Epithelial cell of prostate (primary cell): ENCODE measurements at places on chromosomes 3 and 15.
A peak's percentile ranks its signal among the peaks of the same experiment; 100 is the strongest.

DNA sequence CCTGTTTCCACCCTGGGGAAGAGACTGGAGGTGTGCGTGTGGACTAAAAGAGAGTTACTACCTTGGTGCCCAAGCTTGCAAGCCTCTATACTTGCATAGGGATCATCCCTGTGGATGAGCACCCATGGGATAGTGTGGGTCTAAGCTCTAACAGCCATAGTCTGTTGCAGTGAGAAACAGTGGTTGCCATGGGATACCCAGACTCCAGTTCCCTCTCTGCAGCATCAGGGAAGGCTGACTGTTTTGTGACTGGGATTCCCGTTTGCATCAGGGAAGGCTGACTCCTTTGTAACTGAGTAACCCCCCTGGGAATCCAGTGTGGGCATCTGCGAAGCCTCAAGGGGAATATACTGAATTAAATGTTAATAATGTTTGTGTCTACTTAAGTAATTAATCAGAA lies 196.1 kb downstream of the ZNF621 start:
- DNase-seq: no peak

DNA sequence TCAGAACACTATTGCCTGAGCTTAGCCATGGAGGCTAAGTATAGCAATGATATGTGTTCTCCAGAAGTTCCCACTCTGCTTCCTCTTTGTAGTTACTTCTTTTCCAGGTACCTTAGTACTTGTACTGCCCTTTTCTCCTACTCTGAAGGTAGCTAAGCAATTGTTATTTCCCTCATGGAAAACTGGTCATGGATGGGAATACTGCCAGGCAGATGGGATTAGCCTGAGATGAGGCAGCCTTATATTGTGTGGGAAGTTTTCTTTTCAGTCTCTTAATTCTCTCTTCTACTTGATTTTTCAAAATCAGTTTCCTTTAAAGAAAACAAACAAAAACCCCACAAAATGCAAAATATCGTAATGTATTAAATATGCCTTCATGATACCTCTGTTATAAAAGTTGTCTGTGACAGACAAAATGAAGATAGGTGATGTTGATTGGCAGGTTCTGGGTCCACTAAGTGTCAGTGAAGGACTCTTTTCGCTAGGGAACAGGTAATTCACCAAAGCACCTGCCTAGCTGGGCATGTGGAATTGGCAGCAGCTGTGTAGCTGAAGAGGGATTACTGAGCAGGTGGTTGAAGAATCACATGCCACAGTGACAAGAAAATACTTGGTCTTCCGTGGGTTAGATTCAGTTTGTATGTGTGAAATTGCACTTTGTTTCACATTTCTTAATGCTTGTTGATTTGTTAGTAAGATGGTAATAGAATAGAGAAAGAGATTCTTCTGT lies 4.1 kb downstream of the ZNF609 start:
- no peak for DNase-seq

DNA sequence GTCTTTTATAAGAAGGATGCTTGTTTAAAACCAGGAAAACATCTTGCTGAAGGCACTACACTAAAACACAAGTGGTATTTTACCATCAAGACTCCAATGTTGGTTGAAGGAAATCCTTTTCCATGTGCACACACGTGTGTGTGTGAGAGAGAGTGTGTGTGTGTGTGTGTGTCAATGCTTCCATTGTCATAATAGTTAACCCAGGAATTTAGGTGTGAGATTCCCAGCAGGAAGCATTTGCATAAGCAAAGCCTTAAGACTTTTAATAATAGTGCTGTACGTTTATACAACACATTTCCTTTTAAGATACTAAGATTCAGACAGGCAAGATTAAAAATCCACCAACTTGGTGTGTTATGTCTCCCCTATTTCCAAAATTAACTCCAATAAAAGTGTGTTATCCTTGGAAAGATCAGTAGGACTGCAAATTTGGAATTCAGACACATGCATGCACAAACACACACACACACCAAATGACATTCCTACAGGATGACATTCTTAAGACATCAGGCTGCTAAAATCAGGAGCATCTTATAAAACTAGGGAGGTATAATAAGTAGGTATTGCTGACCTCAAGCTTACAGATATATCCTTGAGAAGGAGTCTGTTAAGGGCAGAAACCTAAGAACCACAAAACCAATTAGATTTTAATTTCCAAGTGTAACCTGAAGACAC lies 18.3 kb downstream of the LMCD1 start:
- DNase-seq: no peak

DNA sequence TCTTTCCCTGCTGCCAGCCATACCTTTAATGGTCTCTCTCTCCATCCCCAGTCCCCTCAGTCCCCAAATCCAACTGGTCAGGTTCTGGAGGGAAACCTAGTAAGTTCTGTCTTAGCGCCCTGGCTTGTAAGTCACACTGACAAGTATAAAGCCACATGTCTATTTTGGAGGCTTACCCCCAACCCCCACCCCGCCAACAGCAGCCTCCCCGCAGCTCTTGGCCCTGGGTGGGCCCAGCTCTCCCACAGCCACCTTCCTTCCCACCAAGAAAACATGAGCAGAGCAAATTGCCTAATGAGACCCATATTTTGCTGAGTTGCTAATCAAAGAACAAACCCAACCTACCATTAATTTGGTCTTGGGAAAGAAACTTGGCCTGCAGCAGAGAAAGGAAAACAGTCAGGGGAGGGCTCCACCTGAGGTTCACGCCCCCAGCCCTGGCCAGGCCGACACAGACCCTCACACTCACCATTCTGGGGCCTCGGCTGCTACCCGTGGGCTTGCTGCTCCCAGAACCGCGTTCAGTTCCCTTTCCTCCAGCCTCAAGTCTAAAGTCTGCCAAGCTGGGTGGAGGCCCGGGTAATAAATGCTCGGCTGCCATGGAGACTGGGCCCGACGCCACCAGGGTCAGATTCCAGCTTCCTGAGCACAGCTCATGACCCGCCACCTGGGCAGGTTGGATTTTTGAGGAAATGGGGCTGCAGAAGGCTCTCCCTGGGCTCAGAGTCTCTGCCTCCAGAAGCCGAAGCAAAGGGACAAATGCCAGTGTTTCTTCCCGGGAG lies at the start of gene CALML4:
Gene CALML4 (minus strand): TSS at position 557 of the 782 bp plus-strand sequence. CDS start 85 bp downstream, at position 472.
- no peak for DNase-seq

- no peak for DNase-seq
These were observed 69.2 kb downstream of the ISG20 start for GRCh38 chr15:88707771-88708654.

- no peak for DNase-seq
These were observed 385.9 kb downstream of the RAP2B start for GRCh38 chr3:153547970-153548369.

- no peak for DNase-seq
These were observed 83.3 kb downstream of the ADCY5 start for GRCh38 chr3:123365450-123366143.

- DNase-seq: no peak
These were observed 153.8 kb downstream of the SHQ1 start for GRCh38 chr3:72694398-72694797.

- DNase-seq: peak; percentile 95
These were observed 220.2 kb downstream of the SHQ1 start for GRCh38 chr3:72628065-72628464.

GRCh38 chr15:95834028-95834804 lies 496.3 kb upstream of the NR2F2 start:
- no peak for DNase-seq

GRCh38 chr3:9255976-9256375 lies 6.5 kb upstream of the SRGAP3 start:
- no peak for DNase-seq

DNA sequence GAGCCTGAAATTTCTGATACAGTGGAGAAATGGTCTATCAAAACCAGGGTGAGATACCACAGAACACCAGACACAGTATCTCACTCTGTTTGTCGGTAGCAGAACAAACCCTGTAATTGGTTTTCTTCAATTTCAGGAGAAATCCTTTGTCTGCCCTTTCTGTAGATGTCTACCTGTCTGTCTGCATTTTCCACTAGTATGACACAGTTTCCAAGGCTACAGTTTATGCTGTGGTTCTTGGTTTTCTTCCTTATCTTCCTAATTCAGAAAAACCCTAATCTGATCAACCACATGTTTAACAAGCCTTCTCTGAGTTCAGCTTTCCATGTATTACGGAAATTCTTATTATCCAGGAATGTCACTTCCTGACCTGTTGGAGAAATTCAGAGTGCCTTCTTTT lies 70.8 kb downstream of the SCN11A start:
- DNase-seq: no peak

GRCh38 chr15:47717036-47717612 lies at the start of gene SEMA6D:
Gene SEMA6D, plus strand, starts transcription at chr15:47717505. Its CDS starts 42,294 bp downstream, at chr15:47759799.
- DNase-seq: peak; percentile 10

- DNase-seq: no peak
These were observed 516.1 kb downstream of the ZNF385D start for GRCh38 chr3:21234933-21235332.

GRCh38 chr15:39313467-39313866 lies 267.4 kb upstream of the THBS1 start:
- no peak for DNase-seq

GRCh38 chr3:197951392-197951990 lies 1.5 kb downstream of the RPL35A start:
- no peak for DNase-seq

- DNase-seq: no peak
These were observed 187.0 kb downstream of the NTRK3 start for GRCh38 chr15:88069561-88069960.

- no peak for DNase-seq
These were observed 166.0 kb downstream of the THSD4 start for GRCh38 chr15:71281256-71281655.

GRCh38 chr3:53154881-53155285 lies 6.1 kb upstream of the PRKCD start:
- DNase-seq: no peak

- no peak for DNase-seq
These were observed 405.4 kb downstream of the SOX2 start for GRCh38 chr3:182117131-182117530.

DNA sequence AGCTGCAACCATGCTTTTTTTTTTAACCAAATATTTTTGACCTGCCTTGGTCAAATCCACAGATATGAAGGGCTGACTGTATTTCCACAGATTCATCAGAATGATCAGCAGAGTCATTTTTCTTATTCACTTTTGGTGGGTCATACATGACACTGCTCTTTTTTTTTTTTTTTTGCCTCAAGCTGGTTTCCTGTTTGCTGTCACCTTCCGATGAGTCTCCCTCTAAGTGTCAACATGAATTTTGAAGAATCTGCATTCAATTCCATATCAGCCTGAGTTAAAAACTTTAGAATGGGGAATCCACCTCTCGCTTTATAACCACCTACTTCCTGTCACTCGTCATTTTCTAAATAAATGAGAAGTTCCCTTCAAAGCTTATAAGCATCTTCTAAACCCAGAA lies 2.2 kb upstream of the SLC12A8 start:
- DNase-seq: no peak

DNA sequence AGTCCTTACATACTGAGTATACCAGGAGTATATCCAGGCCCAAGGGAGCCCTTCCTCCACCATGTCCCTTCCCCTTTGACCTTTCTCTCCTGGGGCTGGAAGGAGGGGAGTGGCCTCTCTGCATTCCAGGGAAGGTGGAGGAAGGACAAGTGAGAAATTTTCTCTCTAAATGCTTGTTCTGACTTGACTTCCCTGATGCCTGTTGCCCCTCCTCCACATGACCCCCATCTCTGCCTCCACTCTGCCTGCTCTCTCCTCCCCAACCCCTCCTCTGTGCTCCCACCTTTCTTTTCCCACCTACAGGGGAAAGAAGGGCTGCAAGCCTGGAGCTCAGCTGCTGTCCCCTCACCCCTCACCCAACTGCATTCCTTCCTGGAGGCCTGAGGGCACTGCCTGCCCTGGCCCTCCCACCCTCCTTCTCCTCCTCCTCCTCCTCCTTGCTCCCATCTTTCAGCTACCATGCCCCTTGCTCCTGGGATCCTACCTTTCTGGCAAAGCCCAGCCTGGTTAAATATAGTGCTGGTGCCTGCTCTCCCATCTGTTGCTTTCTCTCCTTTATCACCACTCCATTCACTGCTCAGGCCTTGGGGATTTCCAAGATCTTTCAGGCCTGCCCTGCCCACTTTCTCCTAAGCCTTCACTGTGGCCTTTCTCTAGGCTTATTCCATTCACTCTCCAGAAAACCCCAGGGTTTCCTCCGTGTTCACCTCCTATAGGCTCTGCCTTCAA lies 8.5 kb upstream of the DAG1 start:
- no peak for DNase-seq

GRCh38 chr3:183734750-183735494 lies 37.3 kb downstream of the YEATS2 start:
- DNase-seq: no peak

GRCh38 chr3:24810881-24811280 lies 316.2 kb upstream of the THRB start:
- no peak for DNase-seq

GRCh38 chr3:174440253-174440701 lies 418.9 kb upstream of the NAALADL2 start:
- DNase-seq: no peak
